Kidney capillary endothelial cell (primary cell): ENCODE measurements at places on chromosomes 11 and 22.

- DNase-seq: no peak
Measured at GRCh38 chr11:59574467-59574866, 41.1 kb downstream of the OSBP start.

DNA sequence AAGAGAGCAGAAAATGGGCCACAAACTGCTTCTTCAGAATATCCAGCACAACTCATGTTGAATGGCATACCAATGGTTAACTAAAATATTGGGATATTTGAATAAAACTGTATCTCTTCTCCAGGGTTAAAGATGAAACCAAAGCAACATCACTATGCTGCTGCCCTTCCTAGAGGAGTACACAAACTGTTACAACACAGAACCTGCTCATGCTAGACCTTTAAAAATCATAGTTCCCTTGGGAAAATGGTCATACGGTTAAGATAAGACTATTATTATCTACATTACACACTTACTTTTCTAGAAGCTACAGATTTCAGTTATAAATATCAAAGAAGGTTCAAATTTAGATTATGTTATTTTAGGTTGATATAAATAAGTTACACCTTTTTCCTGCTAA is 78.6 kb upstream of the TP53AIP1 start:
- no peak for DNase-seq

- no peak for DNase-seq
Measured at GRCh38 chr22:44316393-44317122, 3.8 kb upstream of the SHISAL1 start.

GRCh38 chr11:10551290-10551592 is 10.3 kb upstream of the RNF141 start:
- DNase-seq: no peak

DNA sequence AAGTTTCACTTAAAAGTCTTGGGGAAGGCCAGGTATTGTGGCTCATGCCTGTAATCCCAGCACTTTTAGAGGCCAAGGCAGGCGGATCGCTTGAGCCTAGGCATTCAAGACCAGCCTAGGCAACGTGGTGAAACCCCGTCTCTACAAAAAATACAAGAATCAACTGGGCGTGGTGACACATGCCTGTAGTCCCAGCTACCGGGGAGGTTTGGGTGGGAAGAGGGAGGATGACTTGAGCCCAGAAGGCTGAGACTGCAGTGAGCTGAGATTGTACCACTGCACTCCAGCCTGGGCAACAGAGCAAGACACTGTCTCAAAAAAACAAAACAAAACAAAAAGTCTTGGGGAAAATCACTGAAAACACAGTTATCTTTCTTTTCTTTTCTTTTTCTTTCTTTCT is 15.4 kb upstream of the XBP1 start:
- DNase-seq: no peak

GRCh38 chr22:45227645-45228400 is 12.9 kb downstream of the KIAA0930 start:
- DNase-seq: no peak

DNA sequence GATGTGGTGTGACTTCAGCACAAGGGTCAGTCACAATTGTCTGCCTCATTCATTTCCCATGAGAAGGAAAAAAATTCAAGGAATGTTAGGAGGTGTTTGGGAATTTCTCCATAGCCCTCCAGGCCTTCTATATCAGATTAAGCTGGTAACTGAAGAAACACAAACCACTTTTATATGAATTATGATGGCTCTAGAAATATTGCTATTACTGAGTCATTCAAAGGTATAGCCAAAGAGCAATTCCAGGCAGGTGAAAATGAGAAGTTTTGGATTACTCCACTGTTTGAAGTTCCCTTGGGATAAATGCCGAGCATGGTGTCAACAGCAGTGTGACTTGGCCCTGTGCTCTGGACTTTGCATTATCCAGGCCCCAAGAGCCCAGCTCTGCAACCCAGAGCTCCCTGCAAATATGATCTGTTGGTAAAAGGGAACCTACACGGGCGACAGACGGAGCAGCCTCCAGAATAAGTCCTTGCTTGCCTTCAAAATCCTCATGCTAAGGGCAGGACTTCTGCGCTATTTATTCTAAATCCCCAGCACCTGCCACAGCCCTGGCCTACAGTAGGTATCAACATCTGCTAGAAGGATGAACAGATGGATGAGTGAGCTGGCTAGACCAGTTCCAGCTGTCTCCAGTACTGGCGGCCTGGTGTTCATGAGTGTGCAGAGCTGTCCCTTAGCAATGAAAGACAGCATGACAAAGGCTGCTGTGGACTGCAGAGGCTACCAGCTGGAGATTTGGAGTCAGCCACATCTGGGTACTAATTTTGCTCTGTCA is 67.5 kb upstream of the ZBED5 start:
- no peak for DNase-seq

DNA sequence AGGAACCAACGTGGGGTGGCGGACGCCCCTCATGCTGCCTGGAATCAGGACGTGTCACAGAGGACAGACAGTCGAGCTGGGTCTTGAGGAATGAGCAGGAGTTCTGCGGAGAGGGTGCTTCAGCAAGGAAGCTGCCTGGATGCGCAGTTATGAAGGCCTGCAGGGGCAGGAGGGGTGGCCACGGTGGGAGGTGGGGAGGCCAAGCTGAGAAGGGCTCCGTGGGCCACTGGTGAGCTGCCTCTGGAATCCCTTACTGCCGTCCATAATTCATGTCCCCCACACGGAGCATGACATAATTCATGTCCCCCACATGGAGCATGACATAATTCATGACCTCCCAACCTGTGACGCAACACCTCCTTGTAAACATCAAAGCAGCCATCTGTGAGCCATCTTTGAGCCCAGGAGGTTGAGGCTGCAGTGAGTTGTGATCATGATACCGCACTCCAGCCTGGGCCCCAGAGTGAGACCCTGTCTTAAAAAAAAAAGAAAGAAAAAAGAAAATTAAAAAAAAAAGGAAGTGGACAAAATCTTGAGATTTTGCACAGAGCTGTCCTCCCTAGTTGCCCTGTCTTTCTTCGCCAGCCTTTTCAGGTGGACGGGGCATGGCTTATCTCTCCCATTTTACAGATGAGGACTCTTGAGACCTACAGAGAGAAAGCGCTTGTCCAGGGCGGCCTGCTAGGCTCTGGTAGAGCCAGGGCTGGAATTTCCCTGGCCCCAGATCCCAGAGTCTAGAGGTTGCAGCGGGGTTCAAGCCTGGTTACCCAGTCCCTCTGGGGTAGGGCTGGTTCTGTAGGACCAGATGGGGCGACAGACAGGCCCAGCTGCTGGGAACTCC is 24.3 kb upstream of the PICK1 start:
- DNase-seq: no peak

- DNase-seq: no peak
Measured at GRCh38 chr11:199004-199581, 6.2 kb downstream of the SCGB1C1 start.

DNA sequence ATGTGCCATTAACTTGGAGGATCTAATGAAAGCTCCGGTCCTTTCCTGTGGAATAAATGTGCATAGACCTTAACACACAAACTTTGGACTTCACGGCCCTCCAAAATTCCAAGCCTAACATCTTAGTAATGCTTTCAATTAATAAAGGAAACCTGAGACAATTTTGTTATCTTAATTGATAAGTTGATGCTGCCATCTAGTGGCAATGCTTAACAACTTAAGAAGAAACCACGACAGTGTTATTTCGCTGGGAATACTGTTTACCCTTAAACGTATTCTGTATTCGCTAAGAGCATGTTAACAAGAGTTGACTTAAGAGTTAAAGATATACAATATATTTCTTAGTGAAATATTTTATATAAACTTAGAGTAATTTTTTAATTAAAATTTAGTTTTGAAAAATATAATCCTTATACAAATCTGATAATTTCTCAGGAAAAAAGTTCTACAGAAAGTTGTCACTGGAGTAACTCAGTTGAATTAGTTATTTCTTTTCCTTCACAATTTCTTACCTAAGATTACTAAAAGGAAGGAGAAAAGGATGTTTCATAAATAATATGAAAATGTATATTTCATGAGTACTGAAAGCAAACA is 35.0 kb upstream of the OR9G4 start:
- peak; percentile 44 for DNase-seq
